Activated CD8-positive, alpha-beta memory T cell treated with anti-CD3 and anti-CD28 coated beads for 4 hours (primary cell): ENCODE measurements at places on chromosomes 2 and 18.

GRCh38 chr18:14908541-14908940 is 160.6 kb downstream of the ANKRD30B start:
- DNase-seq: no peak

- DNase-seq: no peak
Measured at GRCh38 chr2:57693965-57694364, 352.6 kb upstream of the VRK2 start.

GRCh38 chr2:173161507-173161906 is 85.9 kb downstream of the MAP3K20 start:
- no peak for DNase-seq

- no peak for DNase-seq
Measured at GRCh38 chr18:33573193-33573592, 4.8 kb upstream of the ASXL3 start.

DNA sequence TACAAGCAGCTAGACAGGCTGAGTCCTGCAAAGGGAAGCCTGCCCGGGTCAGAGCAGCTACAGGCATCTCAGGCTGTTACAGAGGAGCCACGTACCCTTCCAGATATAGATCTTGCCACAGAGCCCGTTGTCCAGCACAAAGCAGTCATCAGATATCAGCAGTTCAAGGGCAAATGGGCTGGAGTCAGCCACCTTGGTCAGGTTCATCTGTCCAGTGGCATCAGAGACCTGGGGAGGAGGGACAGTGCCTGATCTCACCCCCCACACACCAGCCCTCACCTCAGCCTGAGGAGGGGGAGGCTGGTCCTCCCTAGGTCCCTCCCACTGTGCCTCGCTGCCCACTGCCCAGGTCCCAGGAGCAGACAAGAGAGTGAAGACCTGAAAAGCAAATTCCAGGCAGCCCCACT is 12.2 kb downstream of the CAPG start:
- DNase-seq: no peak

GRCh38 chr18:43774497-43774896 is 497.2 kb upstream of the SYT4 start:
- DNase-seq: no peak

DNA sequence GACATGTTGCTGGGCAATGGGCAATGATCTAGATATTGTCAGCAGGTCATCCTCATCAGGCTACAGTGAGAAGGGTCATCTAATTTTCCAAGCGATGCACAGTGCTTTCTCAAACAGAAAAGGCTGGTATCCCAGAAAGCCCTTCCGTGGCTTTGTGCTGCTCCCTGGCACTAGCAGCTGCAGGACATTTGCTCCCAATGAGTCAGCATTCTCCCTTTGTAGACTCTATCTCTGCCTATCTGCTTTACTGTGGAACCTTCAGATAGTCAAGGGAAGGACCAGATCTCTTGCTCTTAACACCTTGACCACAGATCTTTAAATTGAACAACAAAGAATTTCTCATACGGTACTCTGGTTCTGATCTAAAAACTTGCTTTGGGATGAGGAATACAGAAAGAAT is 101.4 kb downstream of the CDH2 start:
- DNase-seq: no peak

DNA sequence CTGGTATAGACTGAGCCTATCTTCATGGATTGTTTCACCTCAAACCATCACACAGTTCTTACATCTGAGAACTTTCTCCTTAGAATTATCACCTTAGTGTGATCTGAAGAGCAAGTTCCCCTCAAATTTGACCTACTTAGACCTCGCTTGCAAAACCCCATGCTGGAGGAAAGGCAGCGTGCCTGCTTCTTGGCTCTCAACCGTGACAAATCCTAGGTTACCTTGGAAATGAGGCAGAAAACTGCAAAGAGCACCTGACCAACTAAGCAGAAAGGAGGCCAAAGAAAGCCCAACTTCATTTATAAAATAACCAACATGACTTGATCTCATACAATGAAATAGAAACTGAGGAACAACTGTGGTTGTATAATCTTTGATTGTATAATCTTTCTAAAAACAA is 146.4 kb downstream of the RAB3GAP1 start:
- no peak for DNase-seq

- DNase-seq: no peak
Measured at GRCh38 chr18:7641813-7642212, 74.7 kb downstream of the PTPRM start.
